ENCODE measurements at places on chromosomes 5 and 9.

DNA sequence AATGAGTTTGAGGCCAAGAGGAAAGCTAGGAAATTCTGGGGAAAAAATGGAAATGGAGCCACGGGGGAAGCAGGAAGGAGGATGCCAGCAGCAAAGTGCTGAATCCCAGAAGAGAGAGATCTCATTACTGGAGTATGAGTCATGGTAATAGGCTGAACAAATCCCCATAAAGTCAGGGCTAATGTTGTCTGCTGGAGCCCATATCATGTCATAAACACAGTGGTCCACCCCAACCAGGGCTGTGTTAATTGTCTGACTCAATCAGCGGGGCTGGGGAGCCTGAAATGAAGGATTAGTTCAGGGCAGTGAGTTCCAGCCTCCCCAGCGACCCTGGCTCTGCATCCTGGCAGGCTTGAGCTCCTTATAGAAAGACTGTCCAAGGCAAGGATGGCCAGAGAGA, 68.8 kb downstream of the TLR4 start:
- DNase-seq = no peak

- peak; percentile 33 for DNase-seq
Observed at GRCh38 chr9:21070171-21070571, 7.6 kb downstream of the IFNB1 start.

DNA sequence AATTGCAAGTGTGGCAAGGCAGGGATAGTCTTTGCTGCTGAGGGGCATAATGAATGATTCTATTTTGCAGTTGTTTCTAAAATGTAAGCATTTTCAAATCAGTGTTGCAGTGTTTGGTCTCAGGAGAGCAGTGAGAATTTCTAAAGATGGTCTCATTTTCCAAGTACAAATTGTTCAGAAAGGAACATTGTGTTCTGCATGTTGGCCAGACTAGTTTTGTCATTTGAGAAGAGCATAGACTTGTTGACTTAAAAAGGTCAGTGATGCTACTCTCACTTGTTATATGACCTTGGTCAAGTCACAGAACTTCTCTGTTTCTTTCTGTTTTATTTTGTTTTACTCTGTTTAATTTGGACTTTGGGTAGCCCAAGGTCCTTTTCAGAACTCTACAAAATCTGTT, 344.6 kb downstream of the OSTF1 start:
- DNase-seq = no peak

GRCh38 chr9:132788378-132788777, 89.7 kb downstream of the AK8 start:
- DNase-seq = no peak

GRCh38 chr5:32551865-32552264, 33.5 kb upstream of the SUB1 start:
- no peak for DNase-seq

- no peak for DNase-seq
Observed at GRCh38 chr5:159324102-159324755, 6.1 kb downstream of the IL12B start.

- peak; percentile 17 for DNase-seq
Observed at GRCh38 chr9:5630081-5630507, 1.2 kb downstream of the RIC1 start.

DNA sequence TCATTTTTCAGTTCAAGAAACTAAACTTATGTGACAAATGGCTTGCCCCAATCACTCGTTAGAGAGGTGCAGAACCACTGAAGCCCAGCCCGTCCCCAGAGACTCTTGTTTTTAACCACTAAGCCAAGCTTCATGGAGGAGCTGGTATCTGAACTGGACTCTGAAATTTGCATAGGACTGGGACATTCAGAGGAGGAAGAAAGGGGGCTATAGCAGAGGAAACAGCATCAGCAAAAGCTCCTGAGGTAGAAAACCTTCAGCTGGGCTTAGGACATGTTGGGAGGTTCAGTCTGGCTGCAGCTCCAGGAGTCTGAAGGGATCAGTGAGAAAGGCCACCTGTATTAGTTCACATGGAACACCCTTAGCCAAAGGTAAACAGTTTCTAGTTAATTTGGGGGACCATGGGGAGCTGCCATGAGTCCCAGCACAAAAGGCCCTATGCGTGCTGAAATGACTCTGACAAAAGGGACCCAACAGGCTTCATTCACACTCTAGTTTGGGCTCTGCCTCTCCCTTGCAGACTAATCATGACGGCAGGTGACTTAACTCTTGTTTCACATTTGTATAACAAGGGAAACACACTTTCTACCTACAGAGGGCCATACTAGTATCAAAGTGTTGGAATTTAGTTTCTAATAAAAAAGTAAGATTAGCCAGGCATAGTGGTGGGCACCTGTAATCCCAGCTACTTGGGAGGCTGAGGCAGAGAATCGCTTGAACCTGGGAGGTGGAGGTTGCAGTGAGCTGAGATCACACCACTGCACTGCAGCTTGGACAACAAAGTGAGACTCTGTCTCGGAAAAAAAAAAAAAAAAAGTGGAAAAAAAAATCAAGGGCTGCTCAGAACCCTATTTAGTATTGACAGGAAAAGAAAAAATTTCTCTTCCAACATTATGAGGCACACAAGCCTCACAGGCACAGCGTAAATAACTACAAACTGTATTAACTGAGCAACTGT, 10.2 kb downstream of the FBXO10 start:
- DNase-seq = no peak

DNA sequence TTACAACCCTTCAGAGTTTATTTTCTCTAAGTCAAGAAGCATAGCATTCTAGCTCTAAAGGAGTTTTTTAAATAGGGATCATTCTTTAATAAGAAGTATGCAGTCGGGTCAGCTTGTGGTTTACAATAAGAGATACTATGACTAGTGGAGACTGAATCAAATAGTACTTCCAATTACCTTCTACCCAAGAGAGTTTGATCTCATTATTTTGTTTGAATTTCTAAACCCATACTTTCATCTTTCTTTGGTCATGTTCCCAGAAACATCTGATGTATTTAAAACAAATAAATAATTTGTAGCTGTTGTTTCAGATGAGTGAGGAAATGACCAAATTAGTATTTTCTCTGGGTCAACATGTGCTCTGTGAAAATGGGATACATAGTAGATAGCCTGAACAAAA, 160.2 kb upstream of the CDH6 start:
- no peak for DNase-seq

DNA sequence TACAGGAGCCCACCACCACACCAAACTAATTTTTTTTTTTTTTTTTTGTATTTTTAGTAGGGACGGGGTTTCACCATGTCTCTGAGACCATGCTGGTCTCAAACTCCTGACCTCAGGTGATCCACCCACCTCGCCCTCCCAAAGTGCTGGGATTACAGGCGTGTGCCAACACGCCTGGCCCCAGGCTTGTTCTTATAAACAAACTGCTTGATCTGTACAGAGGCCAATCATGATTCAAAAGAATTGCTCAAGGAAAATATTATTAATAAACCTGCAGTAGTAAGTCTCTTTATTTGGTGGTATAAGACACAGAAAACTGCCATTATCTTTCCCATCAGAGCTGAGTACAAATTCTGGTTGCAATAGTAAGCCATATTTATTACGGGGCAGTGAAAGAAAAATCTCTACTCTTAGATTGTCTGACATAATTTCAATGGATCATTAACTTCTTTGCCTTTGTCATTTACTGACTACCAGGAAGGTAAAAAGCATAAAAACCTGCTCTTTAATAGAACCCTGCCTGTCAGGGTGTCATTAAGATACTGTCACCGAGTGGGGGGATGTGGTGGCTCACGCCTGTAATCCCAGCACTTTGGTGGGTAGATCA, 33.3 kb downstream of the RASEF start:
- DNase-seq = no peak

- DNase-seq = no peak
Observed at GRCh38 chr9:76855015-76855414, 50.9 kb downstream of the PRUNE2 start.

GRCh38 chr5:1946776-1947175, 64.1 kb upstream of the IRX4 start:
- DNase-seq = no peak

DNA sequence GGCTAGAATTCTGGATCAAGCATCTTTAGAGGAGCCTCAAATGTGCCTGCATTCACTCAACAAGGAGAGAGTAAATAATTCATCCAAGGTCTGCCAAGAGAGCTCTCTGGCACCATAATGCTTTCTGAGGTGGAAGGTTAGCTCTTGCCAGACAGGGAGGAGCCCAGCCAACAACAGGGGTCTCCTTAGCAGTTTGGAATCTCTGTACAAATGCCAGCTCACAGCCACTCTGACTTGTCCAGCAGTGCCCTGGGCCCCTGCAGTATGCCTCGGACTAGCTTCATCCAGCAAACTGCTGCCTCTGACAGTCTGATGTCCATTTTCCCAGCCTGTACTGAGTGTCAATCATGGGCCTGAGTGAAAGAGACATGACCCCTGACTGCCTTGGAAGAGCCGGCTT, 127.2 kb upstream of the SLC44A1 start:
- DNase-seq = no peak

GRCh38 chr5:151682240-151682639, 4.5 kb downstream of the SPARC start:
- no peak for DNase-seq

- no peak for DNase-seq
Observed at GRCh38 chr5:165397516-165397915, 1892.1 kb downstream of the MAT2B start.

- peak; percentile 41 for DNase-seq
Observed at GRCh38 chr5:51882647-51883046, 499.4 kb downstream of the ISL1 start.

GRCh38 chr9:91245431-91246313, 116.0 kb downstream of the AUH start:
- no peak for DNase-seq

- no peak for DNase-seq
Observed at GRCh38 chr9:90795084-90795483, 6.5 kb upstream of the SYK start.

DNA sequence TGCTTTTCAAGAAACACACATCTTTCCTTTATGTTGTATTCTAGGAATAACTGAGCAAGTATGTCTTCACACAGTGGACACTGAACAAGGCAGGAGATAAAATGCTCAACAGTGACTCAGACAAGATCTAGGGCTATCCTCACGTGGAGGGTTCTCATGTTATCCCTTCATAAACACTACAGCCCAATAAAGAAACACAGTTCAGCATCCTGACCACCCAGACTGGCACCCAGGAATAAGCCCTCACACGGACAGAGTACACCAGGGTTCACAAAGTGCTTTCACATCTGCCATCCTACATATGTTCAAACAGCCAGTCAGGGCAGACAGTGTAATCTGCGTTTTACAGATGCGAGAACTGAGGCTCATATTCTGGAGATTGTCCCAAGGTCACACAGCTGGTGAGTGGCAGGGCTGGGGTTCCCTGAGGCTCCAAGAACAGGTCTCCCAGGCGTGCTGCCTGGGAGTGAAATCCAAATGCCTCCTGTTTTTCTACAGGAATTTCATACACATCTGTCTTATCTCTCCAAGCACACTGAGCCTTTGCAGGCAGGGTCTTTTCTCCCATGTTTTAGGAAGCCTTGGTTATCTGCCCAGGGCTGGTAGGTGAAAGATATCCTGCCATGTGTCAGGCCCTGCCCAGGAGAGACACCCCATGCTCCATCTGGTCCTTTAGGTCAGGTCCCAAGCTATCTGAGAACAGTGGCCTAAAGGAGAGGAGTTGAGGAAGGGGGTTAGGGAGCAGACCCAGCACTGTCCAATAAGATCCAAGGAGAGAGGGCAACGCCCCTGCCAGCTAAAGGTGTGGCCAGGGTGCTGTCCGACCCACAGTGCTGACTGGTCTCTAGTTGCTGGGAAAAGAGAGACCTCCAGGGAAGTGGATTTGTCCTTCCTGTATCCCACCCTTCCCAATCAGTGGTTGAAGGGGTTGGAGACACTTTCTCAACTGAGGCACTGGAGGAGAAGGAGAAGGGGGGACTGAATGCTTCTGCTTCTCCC, 47.9 kb upstream of the XPA start:
- peak; percentile 84 for DNase-seq

- DNase-seq = no peak
Observed at GRCh38 chr9:27468000-27468399, 56.1 kb upstream of the IFNK start.

GRCh38 chr5:98771382-98772109, 1.9 kb upstream of the RGMB start:
- DNase-seq = no peak

GRCh38 chr5:172064358-172064757, 57.9 kb upstream of the FBXW11 start:
- no peak for DNase-seq

GRCh38 chr5:91384671-91385430, 1.7 kb upstream of the ARRDC3 start:
- peak; percentile 70 for DNase-seq

DNA sequence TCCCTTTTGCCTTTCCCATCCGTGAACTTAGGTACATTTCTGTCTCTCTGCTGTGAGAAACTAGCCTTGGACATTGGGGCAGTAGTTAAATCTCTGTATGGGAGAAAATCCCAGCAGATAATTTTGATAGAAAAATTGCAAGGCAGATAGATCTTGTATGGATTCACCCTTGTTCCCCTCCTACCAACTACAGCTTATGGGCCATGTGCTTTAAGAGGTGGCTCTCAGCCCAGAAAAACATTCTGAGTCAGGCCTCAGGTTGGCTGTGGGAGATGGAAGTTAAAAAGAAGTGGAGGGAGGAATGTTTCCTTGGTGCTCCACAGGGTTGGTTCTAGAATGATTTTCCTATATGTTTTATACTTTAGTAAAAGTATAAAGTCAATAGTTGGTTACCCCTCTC, 1.4 kb upstream of the KDM3B start:
- no peak for DNase-seq

DNA sequence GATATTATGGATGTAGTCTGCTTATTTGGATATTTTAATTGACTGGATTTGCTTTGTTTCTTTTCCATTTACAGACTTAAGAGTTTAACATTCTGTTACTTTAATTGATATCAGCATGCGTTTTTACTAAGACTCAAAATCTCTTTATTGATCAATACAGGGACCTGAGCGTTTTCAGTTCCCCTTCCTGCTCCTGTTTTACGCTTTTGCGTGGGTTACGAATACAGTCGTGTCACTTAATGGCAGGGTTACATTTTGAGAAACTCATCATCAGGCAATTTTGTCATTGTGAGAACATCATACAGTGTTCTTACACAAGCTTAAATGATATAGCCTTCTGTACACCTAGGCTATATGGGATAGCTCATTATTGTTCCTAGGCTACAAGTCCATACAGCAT, 65.2 kb downstream of the PBX3 start:
- no peak for DNase-seq

- DNase-seq = no peak
Observed at GRCh38 chr5:155629597-155629996, 616.0 kb downstream of the KIF4B start.

DNA sequence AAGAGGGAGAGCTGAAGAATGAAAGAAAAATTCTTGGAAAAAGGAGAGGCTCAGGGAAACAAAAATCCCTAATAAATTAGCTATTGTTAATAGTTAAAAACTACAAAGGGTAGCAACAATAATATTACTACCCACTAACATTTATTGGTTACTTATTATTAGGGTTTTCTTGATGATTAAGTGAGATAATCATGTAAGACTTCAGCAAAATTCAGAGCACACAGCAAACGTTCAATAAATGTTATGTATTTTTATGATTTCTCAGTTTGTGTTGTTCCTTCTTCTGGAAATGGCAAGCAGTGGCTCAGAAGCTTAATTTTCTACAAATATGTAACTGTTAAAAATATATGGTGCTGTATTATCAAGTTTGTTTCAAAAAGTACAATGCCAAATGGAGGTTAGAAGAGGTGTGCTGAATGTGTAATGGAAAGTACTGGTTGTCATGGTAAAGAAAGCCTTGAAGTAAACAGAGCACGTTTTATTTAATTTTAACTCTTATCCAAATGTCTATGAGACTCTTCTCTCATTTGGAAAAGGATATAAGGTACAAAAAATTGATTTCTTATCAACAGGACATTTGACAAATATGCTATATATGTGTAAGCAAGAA, 226.0 kb upstream of the ATP10B start:
- no peak for DNase-seq
